ENCODE measurements at places on chromosomes 3 and 15.

GRCh38 chr3:69890691-69891090 is 108.8 kb upstream of the SAMMSON start:
- DNase-seq: no peak

- DNase-seq: no peak
Observed at GRCh38 chr15:80441714-80442113, 37.5 kb downstream of the ARNT2 start.

GRCh38 chr15:63514531-63514943 is 10.1 kb downstream of the USP3 start:
- DNase-seq: no peak

DNA sequence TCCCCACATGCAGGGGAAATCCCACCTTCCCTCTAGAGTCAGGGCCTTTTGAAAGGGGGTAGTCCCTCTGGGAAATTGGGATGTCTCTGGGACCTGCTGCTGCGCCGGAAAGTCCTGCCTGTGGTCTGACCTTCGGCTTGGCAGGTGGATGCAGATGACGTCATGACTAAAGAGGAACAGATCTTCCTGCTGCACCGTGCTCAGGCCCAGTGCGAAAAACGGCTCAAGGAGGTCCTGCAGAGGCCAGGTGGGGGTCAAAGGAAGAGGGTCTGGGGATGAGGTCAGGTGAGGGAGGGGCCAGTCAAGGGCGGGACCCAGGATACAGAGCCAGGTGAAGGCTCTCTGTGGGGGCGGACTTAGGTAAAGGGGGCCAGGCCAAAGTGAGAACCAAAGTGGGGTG is 16.2 kb downstream of the PTH1R start:
- DNase-seq: no peak

GRCh38 chr3:157605356-157605755 is 102.1 kb upstream of the VEPH1 start:
- DNase-seq: no peak

Measured in effector CD4-positive, alpha-beta T cell (primary cell).